Stimulated activated CD4-positive, alpha-beta T cell treated with anti-CD3 and anti-CD28 coated beads, Interleukin-4, amount 100 ng/mL, for 4 hours (primary cell): ENCODE measurements at places on chromosomes 11 and 22.

- no peak for DNase-seq
Observed at GRCh38 chr22:19046719-19047609, 75.2 kb downstream of the DGCR2 start.

DNA sequence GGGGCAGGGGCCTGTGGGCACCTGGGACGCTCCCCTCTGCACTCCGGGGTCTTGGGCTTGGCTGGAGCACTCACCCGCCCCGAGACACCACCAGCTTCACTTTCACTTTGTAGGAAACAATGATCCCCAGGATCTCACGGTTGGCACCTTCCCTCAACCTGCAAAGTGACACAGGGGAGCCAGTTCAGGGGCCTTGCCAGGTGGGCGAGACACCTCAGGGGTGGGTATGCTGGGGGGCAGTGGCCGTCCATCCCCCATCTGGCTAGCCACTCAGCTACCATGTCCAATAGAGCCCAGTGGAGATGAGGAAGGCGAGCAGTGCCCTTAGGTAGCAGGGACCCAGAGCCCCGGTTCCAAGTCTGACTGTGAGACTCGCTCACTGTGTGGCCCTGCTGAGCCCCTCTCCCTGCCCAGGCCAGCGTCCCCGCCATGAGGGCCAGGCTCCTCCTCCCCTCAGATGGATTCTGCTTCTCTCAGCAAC lies 32.3 kb downstream of the TPBGL start:
- no peak for DNase-seq

- no peak for DNase-seq
Observed at GRCh38 chr11:118128721-118129470, 23.7 kb downstream of the SCN4B start.

- no peak for DNase-seq
Observed at GRCh38 chr22:22349455-22349836, 104.9 kb downstream of the VPREB1 start.

GRCh38 chr11:116330439-116331185 lies 442.2 kb downstream of the BUD13 start:
- no peak for DNase-seq

DNA sequence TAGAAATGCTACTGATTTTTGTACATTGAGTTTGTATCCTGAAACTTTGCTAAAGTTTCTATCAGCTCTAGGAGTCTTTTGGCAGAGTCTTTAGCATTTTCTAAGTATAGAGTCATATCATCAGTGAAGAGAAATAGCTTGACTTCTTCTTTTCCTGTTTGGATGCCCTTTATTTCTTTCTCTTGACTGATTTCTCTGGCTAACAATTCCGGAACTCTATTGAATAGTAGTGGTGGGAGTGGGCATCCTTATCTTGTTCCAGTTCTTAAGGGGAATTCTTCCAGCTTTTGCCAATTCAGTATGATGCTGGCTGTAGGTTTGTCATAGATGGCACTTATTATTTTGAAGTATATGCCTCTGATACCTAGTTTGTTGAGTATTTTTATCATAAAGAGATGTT lies 197.7 kb downstream of the AASDHPPT start:
- no peak for DNase-seq

DNA sequence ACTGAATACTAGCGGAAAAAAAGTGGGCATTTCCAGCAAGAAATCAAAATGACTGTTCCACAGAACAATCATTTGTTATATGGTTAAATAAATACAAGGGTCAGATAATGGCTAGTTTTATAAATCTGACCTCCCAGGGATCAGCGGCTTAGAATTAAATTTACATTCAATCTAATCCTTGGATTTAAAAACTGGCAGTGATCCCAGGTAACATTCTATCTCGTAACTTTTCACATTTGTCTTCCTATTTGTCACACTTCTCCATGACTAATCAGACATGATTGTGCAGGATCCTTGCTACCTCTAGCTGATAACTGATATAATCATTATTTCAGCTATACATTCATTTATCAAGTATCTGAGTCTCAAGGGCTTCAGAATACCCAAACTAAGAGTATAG lies 2.9 kb upstream of the MMP3 start:
- DNase-seq, result no peak

- DNase-seq, result no peak
Observed at GRCh38 chr22:23237201-23237798, 57.0 kb downstream of the BCR start.

DNA sequence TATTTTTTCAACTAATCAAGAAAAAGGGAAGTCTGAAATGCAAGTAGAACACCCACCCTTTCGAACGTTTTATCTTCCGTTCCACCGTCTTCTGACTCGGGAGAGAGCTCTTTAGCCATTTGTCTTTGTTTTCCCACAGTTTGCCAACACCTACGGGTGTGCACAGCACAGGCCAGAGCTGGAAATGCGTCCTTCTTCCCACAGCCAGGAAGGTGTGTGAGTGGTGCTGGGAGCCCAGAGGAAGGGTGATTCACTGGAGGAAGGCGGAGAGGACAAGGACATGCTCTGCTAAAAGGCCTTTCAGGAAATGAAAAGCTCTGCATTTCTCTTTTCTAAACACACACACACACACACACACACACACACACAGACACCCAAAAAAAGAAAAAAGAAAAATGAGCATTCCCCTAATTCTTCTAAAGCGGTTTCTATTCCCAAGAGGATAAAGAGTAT lies 18.5 kb downstream of the ENDOD1 start:
- no peak for DNase-seq

DNA sequence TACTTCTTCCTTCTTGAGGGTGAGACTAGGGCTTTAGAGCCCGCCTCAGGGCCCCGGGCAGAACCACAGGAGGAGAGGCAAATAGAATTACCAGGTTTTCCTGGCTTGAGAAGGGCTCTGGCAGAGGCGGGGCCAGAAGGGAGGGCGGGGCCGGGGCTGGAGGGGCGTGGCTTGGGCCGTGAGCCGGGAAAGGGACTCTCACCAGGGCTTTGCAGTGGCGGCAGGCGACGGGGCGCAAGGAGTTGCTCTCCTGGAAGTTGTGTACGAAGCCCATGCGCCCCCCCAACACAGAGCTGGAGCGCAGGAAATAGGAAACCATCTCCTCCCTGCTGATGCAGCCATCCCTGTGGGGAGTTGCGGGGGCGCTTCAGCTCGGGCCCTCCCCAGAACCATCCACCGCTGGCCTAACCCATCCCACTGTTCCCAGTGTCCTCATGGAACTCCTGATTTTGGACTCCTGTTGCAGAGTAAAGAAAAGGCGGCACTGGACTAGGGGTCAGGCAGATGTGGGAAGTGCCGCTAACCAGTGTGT lies 6.9 kb upstream of the NRXN2 start:
- DNase-seq, result peak; percentile 29

DNA sequence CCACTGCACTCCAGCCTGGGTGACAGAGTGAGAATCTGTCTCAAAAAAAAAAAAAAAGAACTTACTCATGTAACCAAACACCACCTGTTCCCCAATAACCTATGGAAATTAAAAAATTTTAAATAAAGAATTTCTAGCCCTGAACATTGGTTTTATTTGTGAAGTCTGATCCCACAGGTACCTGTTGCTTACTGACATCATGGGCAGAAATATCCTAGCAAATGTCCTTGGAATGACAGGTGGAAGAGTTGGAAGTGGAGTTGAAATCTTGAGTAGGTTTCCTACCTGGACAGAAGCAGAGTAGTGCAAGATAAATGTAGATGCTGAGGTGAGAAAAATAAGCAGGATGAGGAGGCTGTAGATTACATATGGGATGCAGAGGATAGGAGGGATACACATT lies 17.2 kb downstream of the CD3D start:
- no peak for DNase-seq

- no peak for DNase-seq
Observed at GRCh38 chr22:36569999-36570398, 41.0 kb upstream of the EIF3D start.

- peak; percentile 94 for DNase-seq
Observed at GRCh38 chr11:118997627-118998387, at the start of gene CENATAC. Gene CENATAC, plus strand, starts transcription at chr11:118998138. Its CDS starts 60 bp downstream, at chr11:118998198.

GRCh38 chr11:1936781-1937615 lies 10.1 kb upstream of the MRPL23 start:
- DNase-seq, result no peak

DNA sequence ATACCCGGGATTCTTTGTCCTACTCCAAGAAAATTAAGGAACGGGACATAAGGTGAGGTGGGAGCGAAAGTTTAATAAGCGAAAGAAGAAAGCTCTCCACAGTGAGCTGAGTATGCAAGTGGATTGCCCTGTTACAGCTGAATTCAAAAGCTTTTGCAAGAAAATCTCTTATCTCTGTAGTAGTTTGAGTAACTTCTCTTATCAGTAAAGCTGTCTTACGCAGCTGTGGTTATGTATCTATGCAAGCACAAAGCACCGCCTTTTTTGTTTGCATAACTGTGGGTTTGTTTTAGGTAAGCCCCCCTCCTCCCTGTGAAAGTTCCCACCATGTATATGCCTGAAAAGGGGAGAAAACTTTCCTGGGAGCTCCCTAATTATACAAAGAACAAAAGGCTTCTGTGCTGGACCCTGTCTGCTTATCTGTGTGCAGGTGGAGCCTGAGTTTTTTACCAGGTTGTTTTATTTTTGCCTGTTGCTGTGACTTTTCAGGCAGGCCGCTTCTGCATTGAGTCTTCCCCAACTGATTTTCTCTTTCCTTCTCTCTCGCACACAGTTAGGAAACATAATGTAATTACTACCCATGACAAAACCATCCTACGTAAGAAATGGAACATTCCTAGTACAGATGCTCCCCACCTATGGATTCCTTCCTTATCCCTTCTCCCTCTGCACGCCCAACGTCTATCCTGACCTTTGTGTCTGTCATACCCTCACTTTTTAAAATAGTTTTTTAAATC lies 837 bp upstream of the PLAAT5 start:
- DNase-seq, result no peak

GRCh38 chr11:131666617-131667016 lies 296.2 kb downstream of the NTM start:
- no peak for DNase-seq

DNA sequence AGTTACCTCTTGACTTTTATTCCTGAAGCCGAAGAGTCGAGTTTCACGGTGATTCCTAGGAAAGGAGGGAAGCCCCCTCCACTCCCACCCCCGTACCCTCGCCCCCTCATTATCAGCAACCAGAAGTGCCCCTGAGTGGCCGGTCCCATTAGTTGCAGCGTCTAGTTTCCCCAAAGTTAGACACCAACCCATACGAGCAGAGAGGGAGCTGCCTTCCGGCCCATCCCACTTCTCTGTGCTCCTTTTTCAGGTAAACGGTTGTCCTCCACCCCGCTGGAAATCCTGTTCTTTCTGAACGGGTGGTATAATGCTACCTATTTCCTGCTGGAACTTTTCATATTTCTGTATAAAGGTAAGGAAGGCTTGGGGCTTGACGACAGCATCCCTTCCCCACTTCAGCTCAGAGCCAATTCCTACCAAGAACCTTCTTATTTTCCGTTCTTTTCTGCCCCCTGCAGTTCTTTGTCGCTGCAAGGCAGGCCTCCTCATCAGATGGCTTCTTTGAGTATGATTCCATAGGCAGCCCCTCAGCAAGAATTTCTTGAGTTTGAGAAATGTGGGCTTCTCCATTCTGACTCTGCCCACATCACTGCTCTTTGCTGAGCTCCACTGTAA lies 701 bp downstream of the TMEM216 start:
- DNase-seq, result no peak

GRCh38 chr11:93728792-93729128 lies 12.5 kb downstream of the TAF1D start:
- DNase-seq, result no peak

DNA sequence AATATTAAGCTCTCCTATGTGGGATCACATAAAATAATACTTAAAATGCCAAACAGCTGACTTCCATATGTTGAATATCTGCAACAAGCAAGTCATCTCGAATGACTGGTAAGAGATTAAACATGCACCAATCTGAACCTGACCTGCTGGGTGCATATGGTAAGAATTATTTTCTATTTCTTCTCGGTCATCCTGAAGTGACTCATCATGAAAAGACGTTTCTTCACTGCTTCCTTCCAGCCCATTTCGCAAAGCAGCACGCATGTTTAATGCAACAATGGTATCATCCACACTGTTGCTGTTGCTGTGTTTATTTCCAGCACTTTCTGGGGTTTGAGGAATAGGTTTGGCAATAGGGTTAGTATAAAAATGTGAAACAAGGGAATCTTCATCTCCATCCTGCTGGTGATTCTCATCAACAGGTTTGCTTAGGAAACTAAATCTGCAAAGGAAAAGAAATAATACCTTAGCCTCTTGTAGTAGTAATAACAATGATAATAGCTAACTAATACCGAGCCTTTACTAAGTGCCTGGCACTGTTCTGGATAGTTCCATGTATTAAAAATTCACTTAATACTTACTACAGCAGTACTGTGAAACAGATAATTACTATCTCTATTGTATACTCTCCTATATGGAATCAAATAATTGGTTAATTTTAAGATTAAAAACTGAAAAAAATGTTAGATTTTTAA lies 52.0 kb upstream of the CHRNA10 start:
- DNase-seq, result no peak

DNA sequence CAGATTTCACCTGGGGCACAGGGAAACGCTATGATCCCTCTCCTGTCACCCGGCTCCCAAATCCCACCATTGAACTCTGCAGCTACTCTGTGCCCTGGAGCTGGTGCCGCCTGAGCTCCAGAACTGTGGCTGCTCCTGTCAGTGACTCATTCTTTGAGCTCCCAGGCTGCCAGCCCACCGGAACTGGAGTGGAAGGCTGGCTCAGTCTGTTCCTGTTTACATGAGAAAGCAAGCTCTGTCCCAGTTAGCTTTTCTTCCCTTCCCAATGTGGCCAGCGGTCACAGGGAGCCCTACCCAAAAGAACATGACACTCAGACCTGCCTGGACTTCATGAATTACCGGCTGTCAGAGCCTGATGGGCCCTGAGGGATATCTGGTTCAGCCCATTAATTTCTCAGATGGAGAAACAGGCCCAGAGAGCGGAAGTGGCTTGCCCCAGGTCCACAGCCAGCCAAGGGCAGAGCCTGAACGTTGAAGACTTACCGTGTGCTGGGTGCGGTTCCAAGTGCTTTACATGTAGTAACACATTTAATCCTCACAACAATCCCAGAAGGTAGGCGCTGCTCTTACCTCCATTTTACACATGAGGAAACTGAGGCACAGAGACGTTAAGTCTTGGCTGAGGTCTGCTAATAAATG lies 23.8 kb upstream of the IGSF22 start:
- DNase-seq, result no peak

GRCh38 chr11:116533186-116533825 lies 239.5 kb downstream of the BUD13 start:
- DNase-seq, result no peak

- DNase-seq, result no peak
Observed at GRCh38 chr11:46326813-46327416, 20.3 kb upstream of the DGKZ start.

DNA sequence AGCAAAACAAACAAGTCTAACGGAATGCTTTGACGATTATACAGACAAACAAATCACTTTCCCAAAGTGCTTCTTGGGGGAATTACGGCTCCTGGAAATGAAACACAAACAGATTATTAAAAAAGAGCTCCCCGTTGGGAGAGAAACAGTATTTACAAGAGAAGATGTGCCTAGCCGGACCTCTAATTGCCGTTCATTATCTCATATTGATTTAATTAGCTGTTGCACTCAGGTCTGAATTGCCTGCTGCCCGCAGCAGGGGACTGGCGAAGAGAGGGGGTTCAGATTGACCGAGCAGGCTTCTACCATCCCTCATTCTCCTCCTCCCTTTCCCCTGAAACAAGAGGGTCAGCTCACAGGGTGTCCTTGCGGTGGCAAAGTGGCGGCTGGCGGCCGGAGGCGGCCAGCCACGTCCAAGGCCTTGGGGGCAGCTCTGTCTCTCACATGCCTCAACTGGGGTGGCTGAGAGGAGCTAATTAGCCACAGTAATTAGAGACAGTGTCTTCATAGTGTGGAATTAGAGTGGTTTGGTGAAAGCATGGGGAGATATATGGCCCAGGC lies 295.1 kb downstream of the MIAT start:
- DNase-seq, result no peak

- no peak for DNase-seq
Observed at GRCh38 chr11:1428762-1429316, 39.1 kb downstream of the BRSK2 start.
